OCI-M1 (cell line): ENCODE measurements at places on chromosomes 11 and 22.

DNA sequence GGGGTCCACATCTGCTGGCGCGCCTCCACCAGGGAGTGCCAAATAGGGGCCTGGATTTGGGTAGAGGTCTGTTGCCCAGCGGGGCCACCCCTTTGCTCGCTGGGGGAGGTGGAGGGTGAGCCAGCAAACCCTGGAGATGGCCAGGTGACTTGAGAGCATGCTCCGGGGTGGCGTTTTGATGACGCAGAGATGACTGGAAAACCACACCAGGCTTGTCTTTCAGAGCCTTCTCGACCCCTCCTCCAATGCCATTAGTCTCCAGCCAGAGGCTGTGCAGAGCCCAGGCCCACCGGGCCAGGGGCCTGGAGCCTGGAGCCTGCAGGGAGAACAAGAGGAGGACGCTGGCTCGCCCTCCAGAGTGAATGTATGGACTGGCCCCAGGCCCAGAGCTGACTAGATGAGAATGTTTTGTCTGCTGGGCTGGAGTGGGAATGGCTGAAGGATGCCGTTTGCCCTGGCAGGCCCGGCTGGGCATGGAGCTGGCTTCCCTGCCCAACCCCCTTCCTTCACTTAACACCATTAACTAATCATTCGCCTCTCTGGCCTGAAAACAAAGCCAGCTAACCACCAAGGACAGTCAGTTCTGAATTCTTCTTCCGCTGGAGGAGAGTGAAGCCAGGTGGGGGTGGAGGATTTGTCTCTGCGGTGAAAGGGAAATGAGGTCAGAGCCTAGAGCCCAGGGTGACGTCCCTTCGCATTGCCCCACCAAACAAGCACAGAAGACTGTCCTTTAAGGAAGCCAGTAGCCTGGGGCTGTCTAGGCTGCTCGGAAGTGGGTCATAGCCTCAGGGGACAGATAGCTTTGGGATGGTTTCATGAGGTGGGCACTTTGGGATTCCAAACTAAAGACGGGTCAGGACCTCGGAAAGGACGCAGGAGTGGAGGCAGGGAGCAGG lies 1.6 kb upstream of the MCAM start:
- no peak for DNase-seq

DNA sequence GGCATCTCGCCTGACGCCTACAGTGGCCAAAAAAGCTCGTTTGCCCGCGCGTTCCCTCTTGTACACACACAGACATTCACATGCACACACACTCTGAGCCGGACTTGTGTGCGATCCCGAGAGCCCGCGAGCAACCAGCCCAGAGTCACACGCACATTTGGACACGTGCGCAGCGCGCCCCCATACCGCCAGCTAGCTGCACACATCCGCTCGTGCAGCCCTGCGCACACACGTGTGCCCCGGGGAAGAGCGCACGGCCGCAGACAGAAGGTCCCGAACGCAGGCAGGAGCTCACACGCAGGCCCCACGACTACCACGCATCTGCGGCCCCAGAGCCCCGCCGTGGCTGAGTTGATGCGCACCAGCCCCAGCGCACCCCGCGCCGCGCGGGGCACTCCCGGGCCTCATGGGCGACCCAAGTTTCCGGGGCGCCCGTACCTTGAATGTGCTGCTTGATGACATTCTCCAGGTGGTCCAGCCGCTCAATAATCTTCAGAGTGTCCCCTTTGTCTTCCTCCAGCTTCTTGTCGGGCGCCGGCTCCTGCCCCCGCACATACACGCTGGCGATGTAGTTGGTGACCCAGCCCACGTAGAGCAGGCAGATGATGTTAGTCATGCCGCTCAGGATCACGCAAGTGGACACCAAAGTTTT lies 758 bp downstream of the GALNT18 start:
- no peak for DNase-seq

- DNase-seq: peak; percentile 31
These were observed 49.7 kb downstream of the TRIOBP start for GRCh38 chr22:37746366-37747079.

GRCh38 chr11:33980897-33981296 lies 70.6 kb upstream of the CAPRIN1 start:
- no peak for DNase-seq

- no peak for DNase-seq
These were observed 17.6 kb downstream of the ANO1 start for GRCh38 chr11:70095541-70096252.

DNA sequence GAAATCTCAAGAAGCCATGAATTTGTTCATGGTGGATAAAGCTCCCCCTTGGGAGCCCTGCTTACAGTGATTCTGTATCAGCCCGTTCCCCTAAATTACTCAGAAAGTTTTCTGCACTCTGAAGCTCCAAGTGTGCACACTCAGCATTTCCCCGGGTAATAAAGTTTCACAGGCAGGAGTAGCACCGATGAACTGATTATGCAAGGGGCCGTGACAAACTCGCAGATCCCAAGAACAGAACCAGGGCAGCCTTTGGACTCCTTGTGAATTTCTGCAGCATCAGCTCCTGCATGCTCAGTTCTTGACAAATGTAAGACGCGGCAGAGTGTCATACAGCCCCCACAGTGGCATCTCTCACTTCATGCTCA lies 73.5 kb downstream of the COMMD9 start:
- DNase-seq: no peak

- no peak for DNase-seq
These were observed 3.8 kb downstream of the SMTNL1 start for GRCh38 chr11:57541169-57541568.

- no peak for DNase-seq
These were observed 148.0 kb upstream of the B3GAT1 start for GRCh38 chr11:134560066-134560465.

DNA sequence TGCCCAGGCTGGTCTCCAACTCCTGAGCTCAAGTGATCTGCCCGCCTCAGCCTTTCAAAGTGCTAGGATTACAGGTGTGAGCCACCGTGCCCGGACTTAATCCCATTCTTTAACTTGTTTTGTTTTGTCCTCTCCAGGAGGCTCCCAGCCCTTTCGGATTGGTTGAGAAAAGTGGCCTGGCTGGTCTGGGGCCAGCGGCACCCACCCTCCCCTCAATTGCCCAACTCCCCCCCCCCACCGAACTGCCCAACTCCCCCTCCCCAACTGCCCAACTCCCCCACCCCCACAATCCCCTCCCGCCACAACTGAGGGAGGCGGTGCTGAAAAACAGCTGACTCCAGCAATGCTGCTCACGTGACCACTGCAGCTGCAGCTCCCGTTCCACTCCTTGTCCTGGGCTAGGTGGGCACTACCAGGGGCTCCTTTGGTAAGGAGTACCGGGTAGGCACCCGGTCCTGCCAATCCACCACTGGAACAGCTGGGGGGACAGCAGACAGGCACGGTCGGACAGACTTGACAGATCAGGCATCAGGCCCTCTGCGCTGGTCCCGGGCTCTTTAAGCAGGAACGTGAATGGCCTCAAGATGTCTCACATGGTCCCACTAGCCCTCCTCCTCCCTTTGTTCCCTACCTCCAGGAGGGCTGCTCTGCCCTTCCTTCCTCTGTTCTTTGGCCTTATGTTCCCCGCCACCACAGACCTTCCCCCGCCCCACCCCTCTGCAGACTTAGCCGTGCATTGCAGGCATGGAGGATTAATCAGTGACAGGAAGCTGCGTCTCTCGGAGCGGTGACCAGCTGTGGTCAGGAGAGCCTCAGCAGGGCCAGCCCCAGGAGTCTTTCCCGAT lies at the start of gene TCN2:
TSS of gene TCN2 (plus strand) at position 720 of the 845 bp plus-strand sequence. CDS start 158 bp downstream, outside the sequence.
- no peak for DNase-seq

- DNase-seq: no peak
These were observed 966 bp downstream of the SMTN start for GRCh38 chr22:31081963-31082605.

- DNase-seq: peak; percentile 42
These were observed 165.0 kb upstream of the TRPC6 start for GRCh38 chr11:101748572-101749344.

- no peak for DNase-seq
These were observed 44.4 kb downstream of the CNTN5 start for GRCh38 chr11:99065121-99065520.

DNA sequence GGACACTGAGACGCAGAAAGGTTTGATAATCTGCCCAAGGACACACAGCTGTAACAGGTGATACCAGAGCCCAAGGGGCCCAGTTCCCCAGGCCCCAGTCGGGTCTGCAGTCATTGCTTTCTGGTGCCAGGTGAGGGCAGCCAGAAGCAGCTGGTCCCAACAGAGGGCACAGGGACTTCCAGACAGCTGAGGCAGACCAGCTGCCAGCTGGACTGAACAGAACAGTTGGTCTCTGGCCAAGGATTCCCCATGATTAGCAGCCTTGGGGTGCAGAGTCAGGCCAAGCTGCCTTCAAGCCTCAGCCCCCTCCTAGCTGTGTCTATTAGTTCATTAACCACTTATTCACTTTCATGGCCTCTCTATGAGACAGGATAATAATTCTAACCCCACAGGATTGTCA lies 105.6 kb downstream of the RRAS2 start:
- DNase-seq: no peak

- DNase-seq: no peak
These were observed 308.0 kb downstream of the OPCML start for GRCh38 chr11:133224271-133224670.

GRCh38 chr11:7306900-7307299 lies 55.2 kb downstream of the SYT9 start:
- DNase-seq: no peak

- no peak for DNase-seq
These were observed 1.6 kb downstream of the TRIM68 start for GRCh38 chr11:4606231-4607015.

- DNase-seq: peak; percentile 92
These were observed 585 bp upstream of the NADSYN1 start for GRCh38 chr11:71452199-71453036.

- no peak for DNase-seq
These were observed 13.1 kb upstream of the RPS19BP1 start for GRCh38 chr22:39545386-39546365.

GRCh38 chr11:108498046-108498815 lies at the start of gene POGLUT3:
TSS of gene POGLUT3 (minus strand) at chr11:108498384. CDS start at chr11:108498366, 18 bp downstream.
- peak; percentile 18 for DNase-seq

DNA sequence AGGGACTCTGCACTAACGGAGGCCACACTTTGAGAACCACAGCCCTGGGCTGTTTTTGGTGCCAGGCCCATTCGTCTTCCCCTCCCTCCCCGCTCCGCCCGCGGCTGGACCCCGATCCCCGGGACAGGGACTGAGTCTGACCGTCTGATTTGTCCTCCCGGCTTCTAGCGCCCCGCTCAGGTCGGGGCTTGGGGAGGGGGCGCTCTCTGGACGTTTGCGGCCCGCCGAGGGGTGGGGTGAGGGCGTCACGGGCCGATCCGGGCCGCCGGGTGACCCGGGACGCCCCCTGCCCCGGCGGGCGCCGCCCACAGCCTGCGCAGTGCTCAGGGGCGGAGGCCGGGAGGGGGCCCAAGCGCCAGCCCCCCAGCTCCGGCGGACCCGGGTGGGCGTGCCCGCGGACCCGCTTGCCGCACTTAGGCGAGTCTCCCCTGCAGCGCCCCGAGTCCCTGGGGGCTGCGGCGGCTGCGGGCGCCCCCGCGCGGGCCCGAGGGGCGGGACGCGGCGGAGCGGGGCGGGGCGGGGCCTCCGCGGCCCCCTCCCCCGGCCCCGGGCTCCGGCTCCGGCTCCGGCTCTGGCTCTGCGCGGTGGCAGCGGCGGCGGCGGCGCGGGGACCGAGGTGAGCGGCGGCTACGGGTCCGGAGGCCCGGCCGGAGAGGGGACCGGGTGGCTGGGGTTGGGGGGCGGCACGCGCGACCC lies 33.7 kb upstream of the PRR5 start:
- no peak for DNase-seq

- DNase-seq: peak; percentile 46
These were observed 3.3 kb upstream of the GCAT start for GRCh38 chr22:37804352-37804880.

DNA sequence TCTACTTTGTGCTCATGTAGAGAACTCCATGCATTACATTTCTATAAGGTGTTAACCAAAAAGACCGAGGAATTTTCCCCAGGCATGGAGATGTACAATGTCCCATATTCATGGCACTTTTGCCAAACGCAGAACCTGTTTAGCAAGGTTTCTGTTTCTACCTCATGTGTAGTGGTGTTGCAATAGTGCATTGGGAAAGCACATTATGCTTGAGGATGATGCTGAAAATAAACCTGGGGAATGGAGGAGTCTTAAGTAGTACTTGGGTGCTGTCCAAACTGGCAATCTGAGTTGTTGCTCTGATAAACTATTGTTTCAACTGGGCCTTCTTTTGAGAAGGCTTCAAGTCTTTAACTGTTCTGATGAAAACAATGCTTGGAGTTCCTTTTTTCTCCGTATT lies 11.5 kb upstream of the MUC15 start:
- no peak for DNase-seq

DNA sequence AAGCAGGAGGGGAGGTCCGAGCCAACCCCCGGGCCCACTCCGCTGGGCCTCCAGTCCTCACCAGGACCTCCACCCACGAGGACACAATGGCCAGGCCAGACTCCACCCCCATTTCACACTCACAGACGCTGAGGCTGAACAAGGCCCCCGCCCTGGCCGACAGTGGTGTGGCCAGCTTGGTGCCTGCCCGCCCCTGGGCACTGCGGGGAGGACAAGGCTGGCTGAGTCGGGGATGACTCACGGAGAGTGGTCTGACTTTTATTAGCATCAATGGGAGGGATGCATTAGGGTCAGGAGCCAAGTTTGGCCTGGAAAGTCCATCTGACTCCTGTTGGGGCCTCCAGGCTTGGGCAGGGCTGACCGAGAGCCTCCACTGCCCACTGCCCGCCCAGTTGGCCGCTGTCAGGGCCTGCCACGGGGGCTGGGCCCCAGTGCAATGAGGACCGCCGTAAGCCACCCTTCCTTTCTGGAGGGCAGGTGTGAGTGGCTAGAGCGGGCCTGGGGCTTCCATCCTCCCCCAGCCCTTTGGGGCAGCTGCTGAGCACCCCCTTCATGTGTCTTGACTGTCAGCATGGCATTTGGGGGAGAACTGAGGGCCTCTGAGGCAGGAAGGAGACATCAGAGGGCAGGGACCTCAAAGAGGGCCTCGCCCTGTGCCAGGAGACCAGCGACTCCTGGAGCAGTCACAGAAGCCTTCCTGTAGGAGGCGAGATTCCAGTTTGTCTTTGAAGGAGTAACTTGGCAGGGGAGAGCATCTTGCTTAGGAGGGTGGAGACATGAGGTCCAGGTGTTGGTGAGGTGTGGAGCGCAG lies 10.6 kb downstream of the TSPAN32 start:
- DNase-seq: peak; percentile 22

DNA sequence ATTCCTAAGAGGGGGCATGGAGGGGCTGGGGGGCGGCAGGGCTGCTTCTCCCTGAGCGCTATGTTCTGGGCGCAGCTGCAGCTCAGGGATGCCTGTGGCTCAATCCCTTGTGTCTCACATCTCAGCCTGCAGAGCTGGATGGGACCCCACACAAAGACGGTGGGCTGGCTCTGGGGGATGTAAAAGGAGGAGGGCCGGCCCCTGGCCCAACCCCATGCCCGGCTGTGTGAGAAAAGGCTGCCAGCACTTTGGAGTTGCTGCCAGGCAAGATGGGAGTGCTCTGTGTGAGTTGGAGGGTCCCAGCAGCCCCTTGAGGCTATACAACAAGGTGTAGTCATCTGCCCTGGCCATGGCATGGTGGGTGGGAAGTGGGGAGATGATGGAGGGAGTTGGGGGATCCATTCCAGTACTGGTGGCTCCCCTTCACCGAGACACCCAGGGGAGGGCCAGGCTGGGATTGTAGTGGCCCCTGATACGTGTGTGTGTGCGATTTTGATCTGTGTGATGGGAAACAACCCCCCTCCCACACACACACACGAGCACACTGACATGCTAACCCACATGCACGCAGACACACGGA lies 1.3 kb upstream of the TBX10 start:
- DNase-seq: no peak

GRCh38 chr22:46933040-46933930 lies 170.8 kb downstream of the TBC1D22A start:
- DNase-seq: no peak

GRCh38 chr11:70713086-70713835 lies 314.9 kb downstream of the CTTN start:
- DNase-seq: no peak
